ENCODE measurements at places on chromosomes 12 and 14.

DNA sequence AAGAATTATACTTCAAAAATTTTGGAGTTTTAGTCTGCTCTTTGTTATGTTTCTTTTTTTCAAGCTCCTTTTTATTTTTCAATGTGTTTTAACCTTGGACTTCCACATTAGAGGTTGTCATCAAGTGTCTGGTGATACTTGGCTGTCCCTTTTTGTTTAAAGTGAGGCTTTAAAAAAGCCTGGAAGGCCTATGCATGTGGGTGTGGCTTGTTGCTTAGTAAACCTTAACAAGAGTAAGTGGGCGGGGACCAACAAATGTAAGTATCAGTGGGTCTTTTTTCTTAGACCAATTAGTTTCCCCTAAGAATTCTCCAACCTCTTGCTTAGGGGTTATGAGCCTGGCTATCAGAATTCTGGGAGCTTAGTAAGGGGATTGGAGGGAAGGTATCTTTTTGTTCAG, 26.4 kb downstream of the HCFC2 start:
- DNase-seq: no peak

- peak; percentile 32 for DNase-seq
Observed at GRCh38 chr14:68401855-68402254, 391.0 kb downstream of the ZFP36L1 start.

- no peak for DNase-seq
Observed at GRCh38 chr12:5789469-5789968, 155.5 kb downstream of the ANO2 start.

GRCh38 chr14:74960736-74961135, 5.3 kb upstream of the PGF start:
- DNase-seq: no peak

GRCh38 chr14:106511006-106511799, 984.8 kb downstream of the TMEM121 start:
- no peak for DNase-seq

DNA sequence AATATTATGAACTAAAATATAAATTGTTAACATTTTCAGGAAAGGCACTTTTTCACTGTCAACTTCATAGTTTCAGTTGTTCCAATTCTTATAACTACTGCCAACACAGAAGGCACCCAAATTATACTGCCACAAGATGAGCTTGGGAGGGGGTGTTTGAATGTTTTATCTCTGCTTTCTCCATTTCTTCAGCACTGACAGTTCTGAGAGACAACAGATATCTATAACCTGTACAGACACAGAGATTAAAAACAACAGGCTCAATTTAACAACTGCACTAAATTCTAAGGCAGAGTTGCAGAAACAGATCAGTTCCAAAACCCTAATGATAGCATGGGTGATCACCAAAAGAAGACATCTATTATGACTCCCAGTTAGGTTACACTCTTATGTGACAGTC, 12.8 kb downstream of the SCAF11 start:
- DNase-seq: no peak

DNA sequence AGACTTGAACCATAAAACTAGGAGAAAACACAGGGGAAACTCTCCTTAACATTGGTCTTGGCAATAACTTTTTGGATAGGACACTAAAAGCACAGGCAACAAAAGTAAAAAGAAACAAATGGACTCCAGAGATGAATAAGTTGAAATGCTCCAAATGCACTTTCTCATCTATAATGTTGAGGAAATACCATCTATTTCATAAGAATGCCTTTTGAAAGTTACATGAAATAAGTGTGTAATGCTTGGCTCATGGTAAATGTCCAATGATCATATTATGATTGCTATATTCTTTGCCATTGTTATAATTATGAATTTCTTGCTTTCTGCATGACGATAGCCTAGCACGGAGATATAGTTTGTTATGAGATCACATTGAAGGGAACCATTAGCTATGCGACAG, 19.8 kb downstream of the PDE6H start:
- no peak for DNase-seq

- DNase-seq: no peak
Observed at GRCh38 chr12:92634202-92634601, 68.6 kb upstream of the PLEKHG7 start.

Data from choroid plexus epithelial cell (primary cell).